Ovary (tissue), 10 donors: ENCODE measurements at places on chromosomes 6 and 20. TPM values are rescaled to one million over a fixed set of nuclear protein-coding genes. Genes with fewer than 3 reads are reported as not detected.
A peak's percentile ranks its signal among the peaks of the same experiment; 100 is the strongest.

GRCh38 chr6:29943053-29943966 lies 978 bp downstream of the HLA-A start:
- peak overlapping the region; percentile 73 for H3K4me3 ChIP-seq
- no peaks in the 10 kb centered on the region for H3K27me3 ChIP-seq
- H3K36me3 ChIP-seq = no peaks in the 10 kb centered on the region
- peaks cover 5% of the 10 kb centered on the region for H3K4me1 ChIP-seq
- DNase-seq = peak; percentile 46

GRCh38 chr6:148365041-148365440 lies 22.4 kb downstream of the SASH1 start:
- H3K4me1 ChIP-seq = peaks cover 2% of the 10 kb centered on the region
- H3K27ac ChIP-seq = no peak overlapping the region
- no peak overlapping the region for H3K4me3 ChIP-seq
- no peaks in the 10 kb centered on the region for H3K36me3 ChIP-seq

GRCh38 chr6:88586371-88587149 lies 376.9 kb downstream of the RNGTT start:
- no peaks in the 10 kb centered on the region for H3K4me1 ChIP-seq
- DNase-seq = peak; percentile 46
- H3K27me3 ChIP-seq = no peaks in the 10 kb centered on the region
- H3K36me3 ChIP-seq = no peaks in the 10 kb centered on the region

DNA sequence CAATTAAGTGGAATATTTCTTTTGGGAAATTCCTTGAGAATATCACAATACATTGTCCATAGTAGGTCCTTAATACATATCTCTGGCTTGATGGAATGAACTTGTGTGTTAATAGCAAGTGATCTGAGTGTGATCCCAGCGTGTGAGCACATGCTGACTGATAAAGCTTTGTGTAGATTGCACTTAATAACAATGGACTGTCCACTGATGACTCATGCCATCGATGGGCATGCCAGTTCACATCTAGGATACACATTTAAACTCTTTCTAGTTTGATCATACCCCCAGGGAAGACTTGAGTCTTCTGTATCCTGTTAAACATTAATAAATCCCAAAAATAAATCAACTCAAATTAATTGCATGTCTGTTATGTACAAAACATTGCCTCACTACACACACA lies 454.3 kb upstream of the SPTLC3 start:
- H3K4me3 ChIP-seq = no peak overlapping the region
- H3K36me3 ChIP-seq = no peaks in the 10 kb centered on the region
- DNase-seq = no peak
- H3K27me3 ChIP-seq = no peaks in the 10 kb centered on the region

The ZFP64 gene
- 6.7 TPM for total RNA-seq

The SMLR1 gene
- not detected for total RNA-seq

The WASF1 gene
- 16.1 TPM for total RNA-seq
